Posterior vena cava (tissue), 2 donors: ENCODE measurements at places on chromosomes 16 and 17. TPM values are rescaled to one million over a fixed set of nuclear protein-coding genes. Genes with fewer than 3 reads are reported as not detected.

DNA sequence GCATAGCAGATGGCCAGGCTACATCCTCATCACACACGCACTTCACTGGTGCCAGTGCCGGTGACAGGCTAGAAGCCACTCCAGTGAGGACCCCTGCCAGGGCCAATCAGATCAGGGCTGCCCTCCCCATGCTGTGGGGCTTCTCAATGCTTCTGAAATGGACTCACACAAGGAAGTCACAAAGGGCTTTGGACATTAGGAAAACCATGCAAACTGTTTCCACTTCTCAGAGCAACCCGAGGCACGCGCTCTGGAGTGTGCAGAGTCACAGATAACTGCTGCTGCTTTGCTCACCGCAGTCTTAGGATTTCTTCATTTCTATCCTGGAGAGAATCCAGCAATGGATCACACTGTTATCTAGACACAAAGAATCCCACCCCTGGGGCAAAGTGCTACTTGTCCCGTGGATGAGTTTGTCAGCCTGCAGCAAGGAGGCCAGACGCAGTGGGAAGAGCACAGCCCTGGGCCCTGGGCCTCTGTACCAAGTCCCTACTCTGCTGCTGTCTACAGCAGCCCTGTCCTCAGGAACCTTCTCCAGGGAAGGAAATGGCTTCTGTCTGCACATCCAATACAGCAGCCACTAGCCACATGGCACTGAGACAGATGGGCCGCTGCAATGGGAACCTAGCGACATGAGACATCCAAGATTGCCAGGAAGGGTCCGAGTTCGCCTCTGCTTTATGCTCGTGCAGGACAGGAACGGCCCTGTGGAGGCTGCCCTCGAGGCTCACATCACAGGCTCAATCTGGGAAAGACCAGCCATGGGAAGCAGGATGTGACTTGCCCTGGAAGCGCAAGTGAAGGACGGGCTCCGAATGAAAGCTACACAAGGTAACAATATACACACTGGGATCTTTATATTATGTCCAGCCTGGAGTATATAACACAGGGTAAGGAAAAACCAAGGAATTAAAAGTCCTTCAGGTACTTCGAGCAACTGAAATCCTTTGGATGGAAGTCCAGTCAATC lies 169.3 kb downstream of the ZFHX3 start:
- no peak for DNase-seq

Gene TBC1D3H
- not detected for total RNA-seq

DNA sequence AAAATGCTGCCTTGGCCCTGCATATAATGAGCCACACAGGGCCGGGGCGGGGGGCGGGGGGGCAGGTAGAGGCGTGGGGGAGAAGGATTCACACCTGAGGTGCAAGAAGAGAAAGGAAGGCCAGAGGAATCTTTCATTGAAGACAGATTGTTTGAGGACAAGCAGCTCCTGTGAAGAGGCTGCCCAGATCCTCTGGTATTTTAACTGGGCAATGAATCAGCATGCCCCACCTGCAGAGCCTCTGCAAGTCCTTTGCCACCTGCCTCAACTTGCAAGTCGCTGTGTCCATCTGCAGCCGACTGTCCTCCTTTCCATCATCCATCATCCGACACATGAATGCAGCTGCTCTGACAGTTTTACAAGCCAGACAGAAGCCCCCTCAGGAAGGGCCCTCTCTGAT lies 1.2 kb upstream of the SOST start:
- no peak for DNase-seq

DNA sequence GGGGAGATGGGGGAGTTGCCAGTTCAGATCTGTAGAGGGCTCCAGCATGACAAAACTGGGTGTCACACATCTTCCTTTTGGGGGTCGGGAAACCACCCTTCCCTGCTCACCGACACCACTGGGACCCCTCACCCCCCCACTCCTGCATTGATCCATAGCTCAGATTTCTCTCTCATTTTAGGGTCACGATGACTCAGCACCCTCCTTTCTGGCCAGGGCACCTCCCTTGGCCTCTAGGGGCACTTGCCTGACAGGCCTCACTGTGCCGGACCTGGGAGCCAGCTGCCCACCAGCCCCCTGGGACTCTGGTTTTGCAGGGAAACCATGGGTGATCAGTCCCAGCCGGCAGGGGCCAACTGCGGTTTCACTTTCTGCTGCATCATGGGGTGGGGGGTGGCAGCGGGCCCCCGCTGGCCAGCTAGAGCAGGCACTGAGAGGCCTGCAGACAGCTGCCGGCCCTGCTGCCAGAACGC lies 239.4 kb downstream of the MRTFB start:
- no peak for DNase-seq

DNA sequence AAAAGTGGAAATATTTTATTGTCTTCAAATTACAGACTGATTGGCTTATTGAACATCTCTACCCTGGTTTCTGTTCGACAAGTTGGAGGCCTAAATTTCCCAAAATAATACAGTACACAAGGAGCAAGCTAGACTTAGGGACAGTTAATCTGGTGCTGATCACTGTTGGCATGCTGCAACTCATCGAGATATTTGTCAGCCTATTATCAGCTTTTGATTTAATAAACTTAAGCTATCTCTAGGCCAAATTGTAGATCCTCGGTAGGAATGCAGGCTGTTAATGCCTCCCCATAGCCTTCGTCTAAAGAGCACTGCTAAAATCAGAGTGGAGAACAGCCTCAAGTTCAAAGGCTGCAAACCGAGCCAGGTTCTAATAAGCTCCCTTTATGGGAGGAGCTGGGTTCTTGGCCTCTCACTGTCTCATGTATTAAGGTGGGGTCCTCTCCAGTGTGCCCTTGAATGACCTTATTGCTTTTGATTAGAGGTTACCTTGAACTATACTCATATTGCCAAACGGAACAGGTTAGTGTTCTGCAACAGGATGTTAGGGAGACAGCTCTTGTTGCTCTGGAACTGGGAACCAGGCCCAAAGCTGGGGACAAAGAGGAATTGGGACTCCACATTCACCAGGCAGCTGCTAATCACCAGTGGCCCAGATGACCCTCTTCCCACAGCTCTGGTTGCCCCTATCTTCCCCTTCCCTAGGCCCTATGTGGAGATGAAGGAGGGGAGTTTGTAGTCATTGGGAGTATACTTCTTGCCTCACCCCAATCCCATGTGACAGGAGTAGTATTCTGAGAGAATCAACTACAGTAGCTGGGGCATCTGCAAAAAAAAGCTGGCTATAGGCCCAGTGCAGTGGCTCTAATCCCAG lies 69.5 kb upstream of the NOL11 start:
- DNase-seq, result no peak

- DNase-seq, result no peak
Observed at GRCh38 chr17:2563543-2563942, 29.9 kb upstream of the PAFAH1B1 start.

Gene MOSMO
- total RNA-seq, result 13.3 TPM

- DNase-seq, result peak; percentile 92
Observed at GRCh38 chr17:38870259-38871165, 654 bp downstream of the LASP1 start.

DNA sequence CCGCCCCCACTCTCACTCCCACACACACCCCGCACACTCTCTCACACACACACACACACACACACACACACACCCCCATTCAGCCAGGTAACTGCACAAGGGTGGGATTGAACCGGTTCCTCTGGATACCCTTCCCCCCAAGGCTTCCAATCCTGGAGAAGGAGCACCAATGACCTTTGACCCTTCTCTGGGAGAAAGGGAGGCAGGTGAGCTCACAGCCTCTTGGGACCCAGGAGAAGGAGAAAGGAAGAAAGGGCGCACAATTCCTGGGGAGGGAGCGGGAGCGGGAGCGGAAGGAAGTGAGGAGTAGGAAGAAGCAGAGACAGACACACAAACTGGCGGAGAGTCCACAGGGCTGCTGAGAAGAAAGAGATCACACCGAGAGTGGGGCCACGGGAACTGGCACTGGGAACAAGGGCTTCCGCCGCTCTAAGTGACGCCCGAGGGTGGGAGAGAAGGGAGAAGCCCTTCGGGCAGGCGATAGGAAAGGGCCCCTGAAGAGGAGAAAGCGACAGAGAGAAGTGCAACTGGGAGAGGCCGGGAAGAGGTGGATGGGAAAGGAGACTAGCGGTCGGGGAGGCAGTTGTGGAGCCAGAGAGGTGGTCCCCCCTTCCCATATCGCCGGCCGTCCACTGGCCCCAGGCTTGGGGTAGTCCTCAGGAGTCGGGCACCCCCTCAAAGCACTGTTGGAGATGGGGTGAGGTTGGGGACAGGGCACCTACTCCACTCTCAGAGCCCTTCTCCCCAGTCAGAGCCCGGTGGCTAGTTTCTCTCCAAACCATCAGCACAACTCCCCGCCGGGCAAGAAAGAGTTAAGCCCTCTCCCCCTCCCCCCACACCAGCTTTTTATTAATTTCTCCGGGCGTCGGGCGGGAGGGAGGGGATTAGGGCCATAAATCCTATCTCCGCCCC lies 1.3 kb downstream of the SAMD14 start:
- no peak for DNase-seq

GRCh38 chr17:7767004-7767403 lies 49.5 kb downstream of the DNAH2 start:
- no peak for DNase-seq

DNA sequence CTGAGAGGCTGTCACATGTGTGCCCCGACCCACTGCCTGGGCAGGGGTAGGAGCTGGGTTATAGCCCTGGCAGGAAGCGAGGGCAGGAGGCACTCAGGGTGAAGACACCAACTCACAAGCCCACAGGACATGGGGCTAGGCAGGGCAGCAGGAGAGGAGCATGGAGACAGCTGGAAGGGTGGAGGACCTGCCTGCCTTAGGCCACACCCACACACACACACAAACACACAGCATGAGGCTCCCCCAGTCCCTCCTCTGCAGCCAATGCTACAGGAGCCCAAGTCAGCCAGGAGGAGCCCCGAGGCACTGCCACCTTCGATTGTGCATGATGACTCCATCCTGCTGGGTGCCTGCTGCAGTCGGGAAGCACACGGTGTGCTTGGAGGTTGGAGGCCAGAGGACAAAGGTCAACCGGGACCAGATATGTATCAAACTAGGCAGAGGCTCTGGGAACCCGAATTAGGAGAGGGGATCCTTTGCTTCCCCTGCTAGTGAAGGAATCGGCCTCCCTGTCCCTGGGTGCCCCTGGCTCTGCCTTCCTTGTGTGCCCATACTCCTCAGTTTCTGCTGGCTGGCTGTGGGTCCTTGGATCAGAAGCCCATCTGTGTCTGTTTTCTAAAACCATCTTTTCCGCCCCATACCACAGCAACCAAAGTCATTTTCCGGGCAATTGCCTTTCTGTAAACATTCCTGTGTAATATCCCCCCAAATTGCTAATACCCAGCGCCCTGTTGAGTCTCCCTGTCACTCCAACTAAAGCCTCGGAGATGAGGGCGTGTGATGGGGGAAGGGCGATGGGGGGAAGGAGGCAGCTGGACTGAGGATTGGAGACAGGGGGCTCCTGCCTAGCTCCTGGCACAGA lies 20.5 kb downstream of the SRCIN1 start:
- no peak for DNase-seq

DNA sequence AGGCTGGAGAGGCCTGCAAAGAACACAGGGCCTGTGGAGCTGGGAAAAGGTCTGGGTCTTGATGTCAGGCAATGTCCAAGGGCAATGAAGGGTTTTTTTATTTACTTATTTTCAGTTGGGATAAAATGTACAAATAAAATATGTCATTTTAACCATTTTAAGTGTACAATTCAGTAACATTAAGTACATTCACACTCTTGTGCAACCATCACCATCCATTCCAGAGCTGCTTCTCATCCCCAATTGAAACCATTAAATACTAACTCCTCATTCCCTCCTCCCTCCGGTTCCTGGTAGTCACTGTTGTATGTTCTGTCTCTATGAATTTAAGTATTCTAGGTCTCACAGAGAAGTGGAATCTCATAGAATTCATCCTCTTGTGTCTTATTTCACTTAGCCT lies 444.7 kb downstream of the HS3ST3B1 start:
- no peak for DNase-seq

DNA sequence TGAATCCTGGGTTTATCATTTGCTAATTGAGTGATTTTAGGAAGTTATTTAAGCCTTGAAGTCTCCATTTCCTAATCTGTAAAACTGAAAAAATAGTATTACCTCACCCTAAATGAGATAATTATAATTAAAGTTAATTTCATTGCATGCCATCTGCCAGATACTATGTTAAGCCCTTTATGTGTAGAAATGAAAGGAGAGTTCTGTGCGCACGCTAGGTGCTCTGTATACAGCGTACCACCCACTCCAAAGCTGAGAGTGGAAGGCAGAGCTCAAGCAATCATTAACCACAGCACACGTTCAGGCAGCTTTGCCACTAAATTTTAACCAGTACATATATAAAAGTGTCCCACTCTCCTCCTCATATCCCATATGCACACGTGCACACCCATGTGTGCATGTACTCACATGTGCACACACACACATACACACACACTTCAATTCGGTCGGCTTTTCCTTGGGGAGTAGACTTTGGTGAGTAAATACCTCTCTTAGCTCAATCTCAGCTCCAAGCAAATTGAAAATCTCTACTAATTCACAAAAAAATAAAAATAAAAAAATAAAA lies 204.8 kb downstream of the GRIN2A start:
- DNase-seq, result no peak

Gene ASGR1
- total RNA-seq, result 2.2 TPM
